ENCODE measurements at places on chromosomes 6 and 20.
A peak's percentile ranks its signal among the peaks of the same experiment; 100 is the strongest.

DNA sequence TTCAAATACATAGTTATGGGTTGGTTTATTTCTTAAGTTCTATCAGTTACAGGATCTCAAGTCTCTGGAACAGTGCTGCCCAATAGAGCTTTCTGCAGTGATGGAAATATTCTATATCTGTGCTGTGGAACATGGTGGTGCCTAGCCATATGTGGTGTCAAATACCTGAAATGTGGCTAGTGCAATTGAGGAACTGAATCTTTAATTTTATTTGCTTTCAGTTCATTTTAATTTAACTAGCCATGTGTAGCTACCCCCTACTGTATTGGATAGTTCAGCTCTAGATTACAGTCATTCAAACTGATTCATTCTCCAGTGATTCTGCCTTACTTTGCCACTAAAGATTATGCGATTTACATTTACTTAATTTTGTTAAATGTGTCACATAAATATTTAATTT lies 503.2 kb downstream of the CDKAL1 start:
- DNase-seq: no peak

DNA sequence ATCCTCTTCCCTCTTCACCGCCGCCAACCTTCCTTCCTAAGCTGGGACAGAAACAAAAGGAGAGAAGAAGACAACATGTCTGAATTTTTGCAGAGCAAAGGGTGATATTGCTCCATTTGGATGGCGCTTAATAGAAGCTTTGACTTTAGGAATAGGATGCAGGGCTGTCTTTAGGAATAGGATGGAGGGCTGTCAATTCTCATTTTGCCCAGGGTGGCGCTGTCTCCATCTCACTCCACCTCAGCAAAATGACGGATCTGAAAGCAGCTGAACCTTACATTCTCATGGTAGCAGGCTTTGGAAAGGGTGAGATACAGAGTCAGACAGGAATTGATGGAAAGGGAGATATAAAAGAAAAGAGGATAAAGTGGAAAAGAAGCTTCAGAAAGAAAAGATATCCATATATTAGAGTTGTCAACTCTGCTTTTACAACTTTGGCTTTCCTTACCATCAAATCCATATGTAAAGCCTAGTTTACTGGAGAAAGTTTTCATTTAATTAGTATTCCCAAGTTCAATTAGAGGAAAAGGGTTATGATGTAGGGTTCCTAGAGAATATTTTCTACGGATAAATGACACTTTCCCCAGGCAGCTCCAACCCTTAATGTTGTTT lies 2.4 kb downstream of the MTCL3 start:
- peak; percentile 78 for DNase-seq

GRCh38 chr20:35333606-35334005 lies 41.4 kb upstream of the FAM83C start:
- DNase-seq: no peak

DNA sequence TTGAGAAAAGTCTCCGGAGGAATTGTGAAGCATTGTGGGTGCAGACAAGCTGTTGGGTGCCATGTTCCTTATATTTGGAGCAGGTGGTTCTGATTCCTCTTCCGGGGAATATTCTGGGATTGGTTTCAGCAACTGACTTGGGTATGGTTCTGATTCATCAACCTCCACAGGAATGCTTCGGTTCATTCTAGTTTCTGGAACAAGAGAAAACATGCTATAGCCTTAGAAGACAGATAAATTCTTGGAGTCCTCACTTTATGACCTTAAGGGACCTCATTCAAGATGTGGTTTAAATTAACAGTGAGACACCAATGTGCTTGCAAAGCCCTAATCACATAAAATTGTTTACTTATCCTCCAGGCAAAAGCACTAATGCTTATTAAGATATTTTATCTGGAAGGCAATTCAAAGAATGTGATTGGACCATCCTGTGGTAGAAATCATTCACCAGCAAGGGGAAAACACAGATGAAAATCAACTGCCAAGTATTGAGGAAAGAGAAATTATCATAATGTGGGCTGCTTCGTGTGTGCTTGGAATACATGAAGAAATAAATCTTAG lies 13.7 kb downstream of the TRAF3IP2 start:
- no peak for DNase-seq

DNA sequence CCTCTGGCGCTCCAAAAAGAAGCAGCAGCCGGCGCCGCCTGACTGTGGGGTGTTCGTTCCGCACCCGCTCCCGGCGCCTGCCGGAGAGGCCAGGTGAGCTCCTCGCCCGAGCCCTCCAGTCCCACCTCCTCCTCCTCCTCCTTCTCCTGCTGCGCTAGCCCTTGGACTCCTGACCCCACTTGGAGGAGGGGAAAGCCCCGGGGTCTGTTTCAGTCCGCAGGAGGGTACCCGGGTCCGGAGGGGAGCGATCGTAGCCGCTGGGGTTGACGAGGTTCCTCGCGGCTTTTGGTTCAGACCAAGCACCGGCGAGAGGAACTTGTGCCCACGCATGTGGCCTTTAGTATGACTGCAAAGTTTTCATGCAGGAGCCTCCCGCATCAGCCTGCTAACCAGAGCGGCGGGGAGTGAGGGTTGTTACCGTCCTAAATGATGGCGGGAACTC lies 493 bp downstream of the CRYBG1 start:
- DNase-seq: no peak

DNA sequence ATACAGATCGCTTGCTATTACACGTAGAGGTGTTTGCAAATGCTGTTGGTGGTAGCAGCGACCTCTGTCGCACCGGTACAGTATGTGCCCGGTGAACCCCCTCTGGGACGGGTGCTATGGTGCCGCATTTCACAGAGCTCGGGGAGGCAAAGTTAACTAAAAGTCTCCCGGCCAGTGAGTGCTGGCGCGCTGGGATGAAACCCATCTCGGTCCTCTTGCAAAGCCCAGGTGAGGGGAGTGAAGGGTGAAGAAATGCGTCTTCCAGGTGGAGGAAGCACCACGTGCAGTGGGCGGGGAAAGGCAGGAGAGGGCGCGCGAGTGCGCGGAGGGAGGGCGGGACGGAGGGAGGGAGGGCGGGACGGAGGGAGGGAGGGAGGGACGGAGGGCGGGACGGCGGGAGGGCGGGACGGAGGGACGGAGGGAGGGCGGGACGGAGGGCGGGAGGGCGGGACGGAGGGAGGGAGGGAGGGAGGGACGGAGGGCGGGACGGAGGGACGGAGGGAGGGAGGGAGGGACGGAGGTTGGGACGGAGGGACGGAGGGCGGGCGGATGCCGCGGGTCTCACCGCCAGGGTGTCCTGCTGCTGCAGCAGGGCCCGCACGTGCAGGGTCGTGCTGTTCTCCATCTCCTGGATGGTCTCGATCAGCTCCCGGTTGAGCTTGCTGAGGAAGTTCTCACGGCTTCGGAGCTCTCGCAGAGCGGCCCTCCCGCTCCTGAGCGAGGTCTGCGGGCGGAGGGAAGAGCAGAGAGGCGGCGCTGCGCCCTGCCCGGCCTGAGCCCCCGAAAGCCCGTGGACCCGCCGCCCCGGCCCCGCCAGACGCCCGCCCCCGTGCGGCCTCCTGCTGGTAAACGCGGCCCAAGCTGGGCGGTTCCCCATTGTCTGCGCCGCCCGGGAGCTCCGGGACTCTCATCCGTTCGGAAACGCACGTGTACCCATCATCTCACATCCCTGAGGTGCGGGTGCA lies 11.7 kb downstream of the C20orf96 start:
- no peak for DNase-seq

GRCh38 chr6:53566755-53567154 lies 21.9 kb upstream of the GCLC start:
- DNase-seq: no peak

DNA sequence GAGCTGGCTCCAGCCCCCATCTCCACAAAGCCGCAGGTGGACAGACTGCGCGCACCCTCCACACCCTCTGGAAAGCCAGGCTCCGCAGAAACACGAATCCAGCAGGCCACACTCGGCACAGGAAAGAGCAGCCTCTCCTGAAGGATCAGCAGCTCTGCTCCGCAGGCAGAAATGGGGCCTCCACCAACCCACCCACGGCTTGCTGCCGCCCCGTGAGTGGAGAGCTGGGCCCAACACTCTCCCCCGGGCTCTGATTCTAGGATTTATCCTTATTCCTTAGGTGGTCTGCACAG lies 39.2 kb downstream of the TAF4 start:
- DNase-seq: no peak

GRCh38 chr20:48605364-48606171 lies 222.2 kb downstream of the PREX1 start:
- DNase-seq: no peak

GRCh38 chr6:165308926-165309731 lies at the start of gene C6orf118:
C6orf118 (minus strand) TSS chr6:165309605; CDS start chr6:165309586, 19 bp downstream.
- DNase-seq: peak; percentile 88

- peak; percentile 7 for DNase-seq
Measured at GRCh38 chr20:42024653-42025052, 406.5 kb upstream of the CHD6 start.

DNA sequence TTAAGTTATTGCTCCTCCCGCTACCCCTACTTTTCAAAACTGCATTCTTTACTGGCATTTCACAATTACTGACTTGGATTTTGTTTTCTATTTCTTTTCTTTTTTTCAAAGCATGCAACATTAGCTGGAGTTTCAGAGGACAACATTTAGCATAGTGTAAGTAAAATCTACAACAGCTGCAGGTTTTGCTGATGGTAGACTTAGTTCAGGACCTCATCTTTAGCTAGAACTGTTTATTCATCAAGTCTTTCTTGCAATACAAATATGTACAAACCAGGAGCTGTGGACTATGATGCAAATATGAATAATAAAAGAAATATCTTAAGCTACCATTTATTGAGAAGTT lies 728 bp upstream of the CEP162 start:
- no peak for DNase-seq

GRCh38 chr6:35260591-35261570 lies 1.3 kb downstream of the ZNF76 start:
- DNase-seq: no peak

GRCh38 chr6:44667668-44668390 lies 280.3 kb downstream of the CDC5L start:
- peak; percentile 58 for DNase-seq

GRCh38 chr6:140537211-140537610 lies 1162.8 kb upstream of the CITED2 start:
- DNase-seq: no peak

DNA sequence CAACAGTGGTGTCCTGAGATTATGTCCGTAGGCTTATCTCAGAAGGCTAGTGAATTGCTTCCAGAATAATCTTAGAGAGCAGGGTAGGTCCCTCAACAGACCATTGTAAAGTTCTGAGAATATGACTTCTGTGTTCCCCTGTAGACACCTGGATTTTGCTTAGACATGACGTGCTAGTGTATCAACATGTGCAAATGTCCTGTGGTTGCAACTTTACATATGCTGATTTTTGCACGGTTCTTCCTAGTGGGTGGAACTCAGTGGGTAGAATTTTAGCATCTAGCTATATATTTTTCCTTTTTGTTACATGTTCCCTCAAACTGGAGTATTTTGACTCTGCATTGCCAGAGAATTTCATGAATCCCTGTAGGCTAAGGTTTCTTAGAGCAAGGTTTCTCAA lies 459.2 kb downstream of the RNF144B start:
- DNase-seq: no peak

DNA sequence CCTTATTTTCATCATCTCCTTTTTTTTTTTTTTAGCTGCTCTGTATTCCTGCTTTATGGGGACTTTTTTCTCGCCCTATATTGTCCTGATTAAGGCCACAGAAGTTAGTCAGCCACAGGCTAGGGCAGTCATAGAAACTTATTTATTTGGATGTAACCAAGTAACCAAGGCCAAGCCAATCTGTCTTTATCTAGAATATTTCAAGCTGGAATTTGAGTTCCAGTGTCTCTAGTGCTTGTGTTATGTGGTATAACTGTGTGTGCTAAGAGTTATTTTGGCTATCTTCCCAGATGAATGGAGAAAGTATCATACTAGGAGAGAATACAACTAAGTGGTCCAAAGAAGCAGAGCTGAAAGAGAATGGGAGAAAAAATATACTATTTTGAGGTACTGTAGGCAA lies 751.5 kb downstream of the CBLN4 start:
- no peak for DNase-seq

- no peak for DNase-seq
Measured at GRCh38 chr6:75484535-75484934, 9.1 kb downstream of the FILIP1 start.

All from HEK293T (cell line).